ENCODE measurements at places on chromosomes 11 and 22.

DNA sequence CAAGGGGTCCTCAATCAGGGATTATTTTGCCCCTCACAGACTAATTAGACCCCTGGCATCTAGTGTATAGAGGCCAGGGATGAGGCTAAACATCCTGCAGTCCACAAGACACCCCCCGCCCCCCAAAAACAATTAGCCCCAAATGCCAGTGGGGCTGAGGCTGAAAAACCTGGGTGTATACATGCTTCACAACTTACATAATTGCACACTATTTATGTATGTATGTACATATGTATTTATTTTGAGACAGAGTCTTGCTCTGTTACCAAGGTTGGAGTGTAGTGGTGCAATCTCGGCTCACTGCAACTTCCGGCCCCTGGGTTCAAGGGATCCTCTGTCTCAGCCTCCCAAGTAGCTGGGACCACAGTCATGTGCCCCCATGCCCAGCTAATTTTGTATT, 28.8 kb upstream of the SHANK2 start:
- no peak for DNase-seq

DNA sequence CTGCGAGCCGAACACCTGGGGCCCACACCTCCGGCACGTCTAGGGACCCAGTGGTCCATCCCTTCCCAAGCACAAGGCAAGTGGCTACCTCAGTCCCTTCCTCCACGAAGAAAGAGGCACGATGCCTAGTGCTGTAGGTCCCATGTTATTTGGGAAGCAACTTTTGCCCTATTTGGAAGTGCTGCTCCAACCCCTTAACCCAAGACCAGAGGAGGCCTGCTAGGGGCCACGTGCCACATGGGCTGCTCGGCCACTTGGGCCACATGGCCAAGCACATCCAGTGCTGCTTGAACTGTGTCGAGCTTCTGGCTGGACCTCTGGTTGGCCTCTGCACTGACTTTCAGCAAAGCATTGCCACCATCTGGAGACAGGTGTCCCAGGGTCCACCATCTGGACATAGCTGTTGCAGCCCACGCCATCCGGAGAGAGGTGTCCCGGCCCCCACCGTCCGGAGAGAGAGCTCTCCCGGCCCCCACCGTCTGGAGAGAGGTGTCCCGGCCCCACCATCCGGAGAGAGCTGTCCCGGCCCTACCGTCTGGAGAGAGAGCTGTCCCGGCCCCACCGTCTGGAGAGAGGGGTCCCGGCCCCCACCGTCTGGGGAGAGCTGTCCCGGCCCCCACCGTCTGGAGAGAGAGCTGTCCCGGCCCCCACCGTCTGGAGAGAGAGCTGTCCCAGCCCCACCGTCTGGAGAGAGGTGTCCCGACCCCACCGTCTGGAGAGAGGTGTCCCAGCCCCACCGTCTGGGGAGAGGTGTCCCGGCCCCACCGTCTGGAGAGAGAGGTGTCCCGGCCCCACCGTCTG, 6.5 kb upstream of the B4GALNT4 start:
- DNase-seq: no peak

- DNase-seq: no peak
Observed at GRCh38 chr11:33544593-33545373, 155.8 kb downstream of the C11orf91 start.

DNA sequence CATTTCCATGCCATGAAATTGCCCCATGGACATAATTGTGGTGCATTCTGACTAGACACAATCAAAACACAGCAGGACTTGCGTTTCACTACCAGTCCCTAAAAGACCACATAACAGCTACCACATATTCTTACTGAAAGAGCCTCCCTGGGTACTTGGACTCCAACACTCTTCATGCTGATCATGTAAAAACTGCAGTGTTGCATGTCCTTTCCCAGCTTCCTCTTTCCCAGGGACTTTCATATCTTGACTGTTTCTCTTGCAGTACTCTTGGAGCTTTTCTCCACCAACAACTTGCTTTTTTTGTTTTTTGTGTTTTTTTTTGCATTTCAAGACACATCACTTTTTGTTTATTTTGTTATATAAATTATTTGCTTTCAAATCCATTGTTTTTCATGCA, 22.9 kb downstream of the MS4A6E start:
- no peak for DNase-seq

DNA sequence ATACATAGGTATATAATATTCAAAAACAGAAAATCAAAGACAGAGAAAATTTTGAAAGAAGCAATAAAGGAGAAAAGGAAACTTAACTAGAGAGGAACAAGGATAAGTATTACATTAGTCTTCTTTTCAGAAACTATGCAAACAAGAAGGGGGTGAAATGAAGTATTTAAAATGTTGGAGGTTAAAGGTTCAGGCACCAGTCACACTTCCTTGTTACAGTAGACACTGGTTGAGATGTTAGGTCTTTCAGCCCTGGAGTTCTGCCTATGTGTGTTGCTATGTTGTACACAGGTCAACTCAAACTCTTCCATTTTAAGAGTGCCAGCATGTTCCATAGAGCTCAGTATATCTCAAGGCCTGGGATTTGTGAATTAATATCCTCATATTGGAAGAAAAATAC, 6.0 kb upstream of the MS4A4A start:
- DNase-seq: no peak

- no peak for DNase-seq
Observed at GRCh38 chr11:33690290-33691065, 10.1 kb downstream of the C11orf91 start.

GRCh38 chr22:33057363-33057995, 702 bp downstream of the SYN3 start:
- DNase-seq: no peak

DNA sequence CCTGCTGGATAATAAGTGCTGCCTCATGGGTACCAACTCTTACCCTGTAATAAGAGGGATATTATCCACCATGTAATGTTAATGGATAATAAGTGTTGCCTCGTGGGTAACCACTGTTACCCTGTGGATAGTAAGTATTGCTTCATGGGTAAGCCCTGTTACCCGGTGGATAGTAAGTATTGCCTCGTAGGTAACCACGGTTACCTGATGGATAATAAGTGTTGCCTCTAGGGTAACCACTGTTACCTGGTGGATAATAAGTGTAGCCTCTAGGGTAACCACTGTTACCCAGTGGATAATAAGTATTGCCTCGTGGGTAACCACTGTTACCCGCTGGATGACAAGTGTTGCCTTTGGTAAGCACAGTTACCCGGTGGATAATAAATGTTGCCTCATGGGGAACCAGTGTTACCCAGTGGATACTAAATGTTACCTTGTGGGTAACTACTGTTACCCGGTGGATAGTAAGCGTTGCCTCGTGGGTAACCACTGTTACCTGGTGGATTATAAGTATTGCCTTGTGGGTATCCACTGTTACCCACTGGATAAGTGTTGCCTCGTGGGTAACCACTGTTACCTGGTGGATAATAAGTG, 18.6 kb upstream of the NXPE4 start:
- DNase-seq: no peak

DNA sequence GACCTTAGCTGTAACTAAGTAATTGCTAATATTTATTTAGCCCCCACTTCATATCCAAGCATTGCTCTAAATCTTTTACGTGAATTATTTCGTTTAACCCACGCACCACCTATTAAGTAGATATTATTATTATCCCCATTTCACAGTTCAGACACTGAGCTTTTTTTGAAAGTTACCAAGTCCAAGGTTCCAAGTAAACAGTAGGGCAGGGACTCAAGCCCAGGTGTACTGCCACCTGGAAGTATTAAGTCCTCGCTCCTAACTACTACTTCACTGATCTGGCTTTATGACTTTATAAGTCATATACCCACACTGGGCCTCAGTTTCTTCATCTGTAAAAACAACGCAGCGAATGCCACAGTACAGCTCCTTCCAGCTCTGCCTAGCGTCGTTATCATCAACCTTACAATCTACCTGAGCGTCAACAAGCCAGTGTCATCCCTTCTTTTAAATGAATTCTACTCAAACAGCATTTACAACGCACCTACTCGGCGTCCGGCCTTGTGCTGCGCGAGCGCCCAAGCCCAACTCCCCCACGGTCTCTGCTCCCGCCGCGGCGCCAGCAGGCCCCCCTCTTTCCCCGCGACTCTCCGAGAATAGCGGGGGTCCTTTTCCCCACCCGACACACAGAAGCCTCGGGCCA, 624 bp downstream of the TMEM41B start:
- no peak for DNase-seq

DNA sequence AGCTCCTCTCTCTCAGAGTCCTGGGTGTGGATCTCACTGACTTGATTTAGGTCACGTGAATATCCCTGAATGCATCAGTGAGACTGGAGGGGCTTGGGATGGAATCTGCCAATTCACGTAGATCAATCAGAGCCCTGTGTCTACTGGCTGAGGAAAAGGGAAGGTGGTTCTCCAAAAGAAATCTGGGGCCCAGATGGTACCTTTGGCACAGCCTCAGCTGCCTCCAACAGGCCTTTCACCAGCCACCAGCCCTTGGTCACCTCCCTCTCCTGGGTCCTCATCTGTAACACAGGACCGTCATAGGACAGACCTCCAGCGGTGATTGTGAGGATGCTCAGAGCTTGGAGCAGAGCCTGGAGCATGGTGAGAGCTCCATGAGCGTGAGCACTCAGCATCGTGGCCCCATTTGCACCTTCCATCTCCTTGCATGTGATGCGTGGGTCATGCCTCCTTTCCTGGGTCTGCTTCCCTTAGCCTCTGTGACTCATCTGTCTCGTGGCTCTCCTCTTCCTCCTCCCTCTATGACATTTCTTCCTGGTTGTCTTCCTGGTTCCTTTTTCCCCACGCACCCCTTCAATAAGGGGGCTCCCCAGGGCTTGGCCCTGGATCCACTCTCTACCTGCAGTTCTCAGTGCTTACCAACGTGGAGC, 7.5 kb upstream of the MIEF1 start:
- no peak for DNase-seq

DNA sequence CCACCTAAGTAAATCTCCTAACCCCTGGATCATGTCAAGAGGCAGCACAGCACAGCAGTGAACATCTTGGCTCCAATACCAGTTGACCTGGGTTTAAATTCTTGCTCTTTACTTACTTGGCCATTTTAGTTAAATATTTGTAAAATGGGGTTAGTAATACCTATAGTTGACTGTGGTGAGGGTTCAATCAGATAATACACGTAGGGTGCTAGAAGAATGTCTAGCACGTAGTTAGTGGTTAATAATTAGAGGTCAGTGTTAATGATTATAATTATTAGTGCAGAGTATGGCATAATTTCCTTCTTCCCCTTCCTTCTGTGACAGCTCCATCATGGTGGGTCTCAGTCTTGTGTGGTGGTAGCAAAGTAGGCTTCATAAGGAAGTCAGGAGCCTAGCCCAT, 520.8 kb downstream of the INSC start:
- no peak for DNase-seq

DNA sequence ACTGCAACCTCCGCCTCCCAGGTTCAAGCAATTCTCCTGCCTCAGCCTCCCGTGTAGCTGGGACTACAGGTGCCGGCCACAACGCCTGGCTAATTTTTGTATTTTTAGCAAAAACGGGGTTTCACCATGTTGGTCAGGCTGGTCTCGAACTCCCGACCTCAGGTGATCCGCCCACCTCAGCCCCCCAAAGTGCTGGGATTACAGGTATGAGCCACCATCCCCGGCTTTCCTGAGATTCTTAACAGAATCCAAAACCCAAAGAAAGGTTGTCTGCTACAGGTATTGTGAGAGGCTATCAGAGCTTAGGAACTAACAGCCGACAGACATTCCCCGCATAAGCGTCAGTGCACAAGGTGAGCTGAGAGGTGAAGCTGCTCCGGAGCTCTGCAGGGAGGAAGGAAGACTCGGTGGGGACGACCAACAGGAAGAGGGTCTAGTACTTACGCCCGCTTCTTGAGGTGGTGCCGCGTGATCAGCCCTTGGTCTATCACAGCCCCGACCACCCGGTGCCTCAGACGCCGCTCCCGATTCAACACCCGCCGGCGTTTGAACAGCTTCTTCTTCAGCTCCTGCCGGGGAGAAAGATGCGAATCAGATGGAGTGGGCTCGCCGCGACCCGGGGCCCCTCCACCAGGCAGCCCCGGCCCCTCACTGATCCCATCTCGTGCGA, 470 bp downstream of the C11orf98 start:
- no peak for DNase-seq

DNA sequence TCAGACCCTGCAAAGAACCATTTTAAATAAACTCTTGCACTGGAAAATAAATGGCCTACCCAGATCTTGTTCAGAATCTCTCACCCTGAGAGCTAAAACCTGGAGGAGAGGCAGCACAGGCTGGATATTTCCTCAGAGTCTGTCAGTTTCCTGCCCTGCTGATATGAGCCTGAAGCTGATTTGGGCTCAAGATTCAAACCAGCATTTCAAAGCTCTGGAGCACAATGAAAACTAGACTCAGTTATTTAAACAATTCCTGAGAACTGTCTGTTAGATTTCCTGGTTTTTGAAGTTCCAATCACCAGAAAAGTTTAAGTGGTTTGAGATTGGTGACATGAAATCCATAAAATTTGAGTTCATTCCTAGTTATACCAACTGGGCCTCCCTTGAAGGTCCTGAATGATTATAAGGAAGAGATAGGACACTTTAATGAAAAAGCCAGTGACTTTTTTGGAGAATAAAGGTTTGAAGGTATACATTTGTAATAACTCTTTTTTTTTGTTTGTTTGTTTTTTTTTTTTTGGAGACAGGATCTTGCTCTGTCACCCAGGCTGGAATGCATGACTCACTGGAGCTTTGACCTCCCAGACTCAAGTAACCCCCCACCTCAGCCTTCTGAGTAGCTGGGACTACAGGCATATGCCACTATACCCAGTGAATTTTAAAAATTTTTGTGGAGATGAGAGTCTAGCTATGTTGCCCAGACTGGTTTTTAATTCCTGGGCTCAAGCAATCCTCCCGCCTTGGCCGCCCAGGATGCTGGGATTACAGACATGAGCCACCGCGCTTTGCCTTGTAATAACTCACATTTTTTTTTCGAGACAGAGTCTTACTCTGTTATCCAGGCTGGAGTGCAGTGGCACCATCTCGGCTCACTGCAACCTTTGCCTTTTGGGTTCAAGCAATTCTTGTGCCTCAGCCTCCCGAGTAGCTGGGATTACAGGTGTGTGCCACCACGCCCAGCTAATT, 8.0 kb upstream of the ESAM start:
- no peak for DNase-seq

- no peak for DNase-seq
Observed at GRCh38 chr11:7905961-7906429, 25.1 kb downstream of the OR10A6 start.

All from progenitor cell of endocrine pancreas (in vitro differentiated cells).